ENCODE measurements at places on chromosomes 5 and 9.

GRCh38 chr5:159207686-159208513, 1.5 kb downstream of the RNF145 start:
- DNase-seq, result peak; percentile 87

DNA sequence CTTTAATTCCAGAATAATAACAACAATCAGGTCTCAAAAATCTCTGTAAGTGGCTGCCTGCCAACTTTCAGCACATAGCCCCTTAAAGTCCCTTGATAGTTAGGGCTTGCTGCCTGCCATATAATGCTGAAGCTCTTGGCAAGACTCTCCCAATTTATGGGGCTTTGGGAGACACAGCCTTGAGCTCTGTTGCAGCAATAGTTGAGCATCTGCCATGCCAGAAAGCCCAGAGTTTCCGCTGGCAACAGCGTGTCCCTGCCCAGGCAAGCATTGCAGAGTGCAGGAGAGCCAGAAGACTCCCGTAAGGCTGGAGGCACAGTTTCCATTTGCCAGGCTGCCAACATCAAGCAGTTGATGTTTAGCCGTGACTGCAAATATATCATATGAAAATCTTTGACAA, 678.5 kb upstream of the NUDT12 start:
- DNase-seq, result peak; percentile 15

DNA sequence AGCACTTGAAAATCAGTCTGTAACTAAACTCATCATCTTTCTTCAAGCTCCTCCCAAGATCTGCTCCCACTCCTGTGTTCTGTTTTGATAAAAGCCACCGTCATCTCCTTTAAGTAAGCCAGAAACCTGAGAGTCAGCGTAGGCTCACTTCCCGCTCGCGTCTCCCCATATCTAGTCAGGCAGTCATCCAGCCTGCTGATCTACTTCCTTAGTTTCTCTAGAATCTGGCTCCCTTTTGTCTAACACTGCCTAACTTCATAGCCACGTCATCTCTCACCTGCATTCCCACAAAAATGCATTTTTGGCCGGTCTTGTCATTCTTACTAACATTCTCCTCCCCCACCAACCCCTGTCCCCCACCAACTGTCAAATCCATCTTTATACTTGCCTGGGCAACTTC, 3.0 kb upstream of the TJP2 start:
- no peak for DNase-seq

GRCh38 chr5:124401476-124402143, 344.8 kb downstream of the ZNF608 start:
- no peak for DNase-seq

DNA sequence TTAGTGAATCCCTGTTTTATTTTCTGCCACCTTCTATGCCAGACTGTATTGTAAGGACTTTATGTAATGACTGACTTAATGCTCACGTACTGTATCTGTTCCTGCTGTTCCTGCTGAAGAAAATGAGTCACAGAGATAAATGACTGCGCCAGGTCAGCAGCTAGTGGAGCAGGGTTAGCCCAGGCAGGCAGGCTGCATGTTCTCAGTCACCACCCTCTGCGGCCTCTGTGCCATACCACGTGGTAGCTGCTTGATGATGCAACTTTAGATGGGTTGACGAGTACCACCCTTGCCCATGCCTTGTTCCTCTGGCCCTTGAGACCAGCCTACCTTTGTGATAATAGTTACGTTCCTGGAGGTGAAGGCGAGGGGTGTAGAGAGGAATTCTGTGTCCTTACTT, 161.9 kb downstream of the TRIO start:
- peak; percentile 55 for DNase-seq

- no peak for DNase-seq
Measured at GRCh38 chr5:79636981-79637733, 24.9 kb downstream of the TENT2 start.

- no peak for DNase-seq
Measured at GRCh38 chr5:81763294-81763928, 12.5 kb upstream of the SSBP2 start.

GRCh38 chr9:101504188-101504587, 29.5 kb upstream of the RNF20 start:
- no peak for DNase-seq

GRCh38 chr9:71079451-71079850, 42.0 kb downstream of the TRPM3 start:
- DNase-seq, result peak; percentile 52

DNA sequence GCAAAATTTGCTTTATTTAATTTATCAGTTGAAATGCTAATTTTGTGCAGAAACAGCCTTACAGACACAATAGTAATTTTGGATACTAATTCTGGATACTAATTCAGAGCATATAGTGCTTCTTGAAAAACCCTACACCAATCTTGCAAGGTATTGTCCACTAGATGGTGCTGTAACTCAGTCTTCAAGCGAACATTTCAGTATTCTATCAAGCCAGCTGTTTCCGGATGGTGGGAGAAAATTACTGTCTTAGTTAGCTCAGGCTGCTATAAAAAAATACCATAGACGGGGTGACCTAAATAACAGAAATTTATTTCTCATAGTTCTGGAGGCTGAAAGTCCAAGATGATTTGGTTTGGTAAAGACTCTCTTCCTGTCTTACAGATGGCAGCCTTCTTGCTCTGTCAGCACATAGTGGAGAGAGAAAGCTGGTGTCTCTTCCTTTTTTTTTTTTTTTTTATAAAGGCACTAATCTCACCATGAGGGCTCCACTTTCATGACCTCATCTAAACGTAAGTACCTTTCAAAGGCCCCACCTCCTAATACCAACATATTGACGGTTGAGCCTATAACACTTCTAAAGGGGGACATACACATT, 1306.5 kb upstream of the CDH9 start:
- DNase-seq, result peak; percentile 42

GRCh38 chr9:76403352-76403751, 9.1 kb upstream of the RFK start:
- peak; percentile 86 for DNase-seq

GRCh38 chr5:51960617-51961121, 577.4 kb downstream of the ISL1 start:
- peak; percentile 0 for DNase-seq

GRCh38 chr5:71806711-71807110, 87.6 kb downstream of the CARTPT start:
- DNase-seq, result no peak

- peak; percentile 64 for DNase-seq
Measured at GRCh38 chr5:90709323-90710155, 150.9 kb downstream of the ADGRV1 start.

GRCh38 chr9:27183131-27183530, 74.1 kb downstream of the TEK start:
- DNase-seq, result no peak

GRCh38 chr5:149018909-149019443, 43.9 kb downstream of the SH3TC2 start:
- DNase-seq, result peak; percentile 92

DNA sequence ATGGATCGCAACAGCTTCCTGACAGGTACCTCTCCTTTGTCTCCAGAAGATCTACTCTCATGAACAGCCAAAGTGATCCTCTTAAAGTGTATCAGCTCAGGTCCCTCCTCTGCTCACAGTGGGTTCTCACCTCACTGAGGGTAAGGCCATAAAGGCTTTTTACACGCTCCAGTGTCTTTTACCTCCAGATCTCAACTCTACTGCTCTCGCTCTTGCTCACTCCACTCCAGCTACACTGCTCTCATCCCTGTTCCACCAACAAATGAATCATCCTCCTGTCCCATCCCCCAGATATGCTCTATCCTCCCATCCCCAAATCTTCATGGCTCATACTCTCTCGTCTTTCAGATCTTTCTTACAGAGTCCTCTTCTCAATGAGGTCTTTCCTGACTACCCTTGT, 248.6 kb upstream of the EFNA5 start:
- DNase-seq, result no peak

GRCh38 chr5:120405286-120405864, 58.7 kb upstream of the PRR16 start:
- peak; percentile 94 for DNase-seq

- no peak for DNase-seq
Measured at GRCh38 chr5:124872086-124872485, 125.6 kb upstream of the ZNF608 start.

DNA sequence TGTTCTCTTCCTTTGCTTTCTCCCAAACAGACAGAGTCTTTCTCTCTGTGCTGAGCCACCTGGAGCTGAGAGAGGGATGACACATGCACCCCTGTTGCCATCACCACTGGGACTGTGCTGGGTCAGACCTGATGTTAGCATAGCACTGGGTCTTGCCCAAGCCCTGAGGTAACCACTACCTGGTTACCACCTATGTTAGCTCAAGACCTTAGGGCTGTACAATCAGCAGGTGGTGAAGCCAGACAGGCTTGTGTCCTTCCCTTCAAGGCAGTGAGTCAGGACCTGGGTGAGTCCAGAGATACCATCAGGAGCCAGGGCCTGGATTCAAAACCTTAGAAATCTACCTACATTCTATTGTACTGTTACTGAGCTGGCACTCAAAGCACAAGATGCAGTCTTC, 32.1 kb downstream of the FST start:
- DNase-seq, result no peak

- no peak for DNase-seq
Measured at GRCh38 chr5:7503564-7503963, 107.6 kb downstream of the ADCY2 start.

DNA sequence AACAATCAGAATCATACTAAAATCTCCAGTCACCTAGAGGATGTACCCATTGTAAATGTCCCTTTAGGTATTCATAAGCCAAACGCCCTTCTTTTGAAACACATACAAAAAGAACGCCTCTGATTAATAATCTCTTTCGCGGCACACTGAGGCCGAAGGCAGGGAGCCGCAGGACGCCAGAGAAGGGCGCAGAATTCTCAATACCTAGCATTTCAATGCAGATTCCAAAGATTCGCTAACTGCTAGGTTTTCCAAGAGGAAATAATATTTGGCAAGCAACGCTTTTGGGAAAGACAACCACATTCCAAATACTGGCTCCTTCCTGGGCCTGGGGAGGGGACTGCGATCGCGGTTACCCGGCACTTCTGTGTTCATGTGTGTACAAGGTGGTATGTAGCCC, 203.3 kb downstream of the MEF2C start:
- DNase-seq, result no peak

GRCh38 chr5:53545744-53546143, 14.7 kb upstream of the NDUFS4 start:
- no peak for DNase-seq

- no peak for DNase-seq
Measured at GRCh38 chr5:149635394-149635793, 54.1 kb downstream of the ARHGEF37 start.

- no peak for DNase-seq
Measured at GRCh38 chr9:127093319-127094020, 29.0 kb downstream of the ANGPTL2 start.

- no peak for DNase-seq
Measured at GRCh38 chr9:92620845-92621244, 49.1 kb downstream of the IPPK start.

GRCh38 chr5:2184026-2184366, 301.3 kb upstream of the IRX4 start:
- DNase-seq, result no peak

DNA sequence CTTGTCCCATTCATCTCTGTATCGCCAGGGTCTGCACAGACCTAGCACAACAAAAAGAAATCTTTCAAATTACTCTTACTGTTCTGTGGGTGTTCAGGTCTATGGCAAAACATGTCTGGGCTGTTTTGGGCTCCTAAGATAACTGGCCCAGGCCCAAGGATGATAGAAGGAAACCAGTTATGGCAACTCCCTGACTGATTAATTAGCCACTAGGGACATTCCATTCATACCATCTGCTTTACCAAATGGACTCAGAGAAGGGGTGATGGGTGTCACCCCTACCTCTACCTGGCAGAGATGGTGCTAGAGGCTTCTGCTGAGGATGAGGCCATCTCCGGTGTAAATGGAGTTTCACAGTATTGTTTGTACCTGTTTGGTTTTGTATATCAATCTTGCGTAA, 1.9 kb downstream of the SLC31A2 start:
- DNase-seq, result peak; percentile 40

DNA sequence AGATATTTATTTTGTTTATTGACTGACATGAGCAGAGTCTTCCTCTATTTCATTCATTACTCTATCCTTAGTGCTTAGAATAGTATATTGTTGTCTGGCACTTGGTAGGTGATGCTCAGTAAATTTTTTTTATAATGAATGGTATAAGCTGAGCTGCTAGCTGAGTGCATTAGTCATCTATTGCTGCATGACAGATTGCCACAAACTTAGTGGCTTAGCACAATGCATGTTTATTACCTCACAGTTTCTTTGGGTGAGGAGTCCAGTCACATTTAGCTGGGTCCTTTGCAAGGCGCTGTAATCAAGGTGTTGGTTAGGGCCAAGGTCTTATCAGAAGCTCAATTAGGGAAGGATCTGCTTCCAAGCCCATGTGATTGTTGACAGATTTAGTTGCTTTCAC, 23.1 kb downstream of the SMAD5 start:
- peak; percentile 13 for DNase-seq

DNA sequence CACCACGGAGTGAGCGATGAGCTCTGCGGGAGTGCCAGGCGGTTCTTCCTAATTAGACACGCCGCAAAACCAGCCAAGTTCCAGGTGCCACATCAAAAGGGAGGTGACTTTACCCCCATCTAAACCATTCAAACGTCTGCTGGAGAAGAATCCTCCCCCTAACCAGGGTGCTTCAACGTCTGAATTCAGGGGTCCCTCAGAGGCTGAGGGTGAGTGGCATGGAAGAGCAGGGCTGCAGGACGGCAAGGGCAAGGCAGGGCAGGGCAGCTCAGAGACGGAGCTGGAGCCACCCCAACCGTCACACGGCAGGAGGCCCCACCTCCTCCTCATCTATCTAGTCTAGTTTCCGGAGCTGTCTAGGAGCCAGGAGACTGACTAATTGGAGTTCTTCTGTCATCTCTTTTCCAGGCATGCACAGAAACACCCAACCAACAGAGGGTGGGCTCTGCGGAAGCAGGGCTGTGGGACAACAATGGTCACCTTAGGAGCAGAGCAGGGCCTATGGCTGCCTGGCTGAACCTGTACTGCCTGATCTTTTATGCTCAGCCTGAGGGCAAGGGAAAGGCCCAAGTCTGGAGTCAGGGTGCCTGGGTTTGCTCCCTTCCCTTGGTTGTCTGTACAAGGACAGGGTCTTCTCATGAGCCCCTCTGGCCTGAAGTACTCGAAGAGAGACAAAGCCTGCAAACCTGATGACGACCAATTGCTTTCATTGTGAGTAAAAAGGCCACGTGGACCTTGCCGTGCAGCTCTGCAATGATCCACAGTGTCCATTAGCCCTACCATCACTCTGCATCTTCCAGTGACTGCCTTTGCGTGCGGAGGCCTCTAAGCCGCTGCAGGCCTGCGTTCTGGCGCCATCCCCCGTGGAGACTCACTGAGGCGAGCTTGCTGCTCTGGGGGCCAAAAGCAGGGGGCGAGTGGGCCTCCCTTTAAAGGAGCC, 81.0 kb upstream of the SLC25A51 start:
- peak; percentile 83 for DNase-seq

- DNase-seq, result peak; percentile 29
Measured at GRCh38 chr5:171806976-171807747, 21.5 kb downstream of the SMIM23 start.

DNA sequence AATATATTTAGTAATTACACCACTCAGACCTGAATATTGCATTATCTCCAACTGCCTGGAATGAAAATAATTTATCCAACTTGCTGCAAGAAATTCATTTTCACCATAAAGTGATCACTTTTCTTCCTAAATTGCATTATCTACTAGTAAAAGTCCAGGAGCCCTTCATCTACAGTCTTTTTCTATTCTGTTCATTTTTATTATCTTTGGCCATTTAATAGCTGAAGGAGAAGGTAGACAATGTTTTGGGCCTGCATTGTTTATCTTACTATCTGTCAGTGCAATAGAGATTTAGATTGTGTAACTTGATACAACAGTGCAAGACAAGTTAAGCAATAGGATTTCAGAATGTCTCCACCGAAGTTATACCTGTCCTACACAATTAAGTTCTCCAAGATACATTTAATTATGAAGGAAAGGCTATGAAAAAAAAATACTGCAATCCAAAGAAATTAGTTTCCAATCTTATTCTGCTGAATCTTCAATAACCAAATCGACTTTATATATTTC, 1339.7 kb upstream of the CDH6 start:
- DNase-seq, result no peak

Data from fibroblast of upper back skin (primary cell).